ENCODE measurements at places on chromosomes 3 and 15.

GRCh38 chr3:19295208-19295607, 146.9 kb downstream of the KCNH8 start:
- H3K27me3 ChIP-seq: no peaks in the 10 kb centered on the region
- H3K27ac ChIP-seq: no peak overlapping the region
- DNase-seq: no peak
- no peaks in the 10 kb centered on the region for H3K36me3 ChIP-seq
- no peak overlapping the region for H3K4me3 ChIP-seq
- no peaks in the 10 kb centered on the region for H3K4me1 ChIP-seq

DNA sequence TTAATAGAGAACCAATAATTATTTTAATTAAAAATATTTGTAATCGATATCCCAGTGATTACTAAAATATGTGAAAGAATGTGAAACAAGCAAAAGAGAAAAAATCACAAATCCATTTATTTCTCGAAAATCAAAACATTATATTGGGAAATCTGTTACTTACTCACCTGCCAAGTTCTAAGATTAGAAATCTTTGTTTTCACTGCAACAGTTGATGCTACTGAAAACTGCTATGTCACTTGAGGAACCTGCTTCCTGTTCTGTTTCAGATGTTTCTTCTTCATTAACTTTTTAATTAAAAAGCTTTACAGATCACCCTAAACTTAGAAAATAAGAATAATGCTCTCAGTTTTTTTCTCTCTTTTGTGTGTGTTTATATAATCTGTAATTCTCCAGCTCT, 13.7 kb upstream of the DPH6 start:
- DNase-seq: no peak
- H3K4me3 ChIP-seq: no peak overlapping the region
- no peak overlapping the region for H3K27ac ChIP-seq
- peaks cover 3% of the 10 kb centered on the region for H3K36me3 ChIP-seq
- no peaks in the 10 kb centered on the region for H3K27me3 ChIP-seq
- no peaks in the 10 kb centered on the region for H3K4me1 ChIP-seq

- H3K4me1 ChIP-seq: no peaks in the 10 kb centered on the region
- H3K36me3 ChIP-seq: no peaks in the 10 kb centered on the region
- DNase-seq: no peak
- H3K27ac ChIP-seq: no peak overlapping the region
- no peak overlapping the region for H3K4me3 ChIP-seq
- peaks cover 26% of the 10 kb centered on the region for H3K27me3 ChIP-seq
Measured at GRCh38 chr3:134658555-134658954, 7.7 kb upstream of the KY start.

GRCh38 chr3:11720304-11720898, 76.7 kb upstream of the VGLL4 start:
- H3K4me3 ChIP-seq: peak overlapping the region; percentile 96
- DNase-seq: peak; percentile 20
- peaks cover 12% of the 10 kb centered on the region for H3K36me3 ChIP-seq
- peaks cover 25% of the 10 kb centered on the region for H3K4me1 ChIP-seq
- H3K27ac ChIP-seq: peak overlapping the region; percentile 87

DNA sequence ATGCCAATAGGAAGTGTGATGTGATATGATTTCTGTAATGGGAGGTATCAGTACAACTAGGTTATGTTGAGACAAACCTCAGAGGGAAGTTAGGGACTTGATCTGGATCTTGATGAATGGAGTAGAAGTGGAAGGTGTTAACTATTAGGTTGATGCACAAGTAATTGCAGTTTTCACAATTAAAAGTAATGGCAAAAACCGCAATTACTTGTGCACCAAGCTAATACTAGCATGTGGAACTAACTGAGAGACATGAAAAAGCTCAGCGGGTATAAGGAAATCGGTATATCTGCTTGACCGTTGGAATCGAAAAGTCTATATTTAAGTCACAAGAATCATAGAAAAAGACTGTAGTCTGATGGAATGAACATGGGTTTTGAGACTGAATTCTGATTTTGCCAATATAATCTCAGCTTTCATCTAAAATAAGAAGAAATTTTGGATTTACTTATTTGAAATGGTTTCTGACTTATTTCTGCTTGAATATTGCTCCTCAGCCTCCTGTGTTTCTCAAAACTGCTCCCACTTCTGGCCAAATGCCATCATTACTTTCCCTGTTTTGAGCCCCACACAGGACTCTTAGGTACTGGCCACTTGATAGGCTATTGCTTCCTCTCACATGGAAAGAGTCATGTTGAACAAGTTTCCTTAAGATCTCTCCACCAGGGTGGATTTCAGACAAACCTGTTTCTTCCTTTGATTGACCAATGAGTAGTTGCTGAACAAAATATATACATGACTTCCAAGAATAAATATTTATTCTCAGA, 271.5 kb upstream of the COL8A1 start:
- no peaks in the 10 kb centered on the region for H3K27me3 ChIP-seq
- H3K4me1 ChIP-seq: no peaks in the 10 kb centered on the region
- no peak overlapping the region for H3K27ac ChIP-seq
- H3K36me3 ChIP-seq: no peaks in the 10 kb centered on the region
- no peak for DNase-seq

- H3K36me3 ChIP-seq: peaks cover 20% of the 10 kb centered on the region
- H3K27ac ChIP-seq: peak overlapping the region; percentile 93
- H3K27me3 ChIP-seq: no peaks in the 10 kb centered on the region
- H3K4me1 ChIP-seq: peaks cover 18% of the 10 kb centered on the region
- no peak for DNase-seq
Measured at GRCh38 chr3:197713477-197713822, 23.3 kb downstream of the RUBCN start.

DNA sequence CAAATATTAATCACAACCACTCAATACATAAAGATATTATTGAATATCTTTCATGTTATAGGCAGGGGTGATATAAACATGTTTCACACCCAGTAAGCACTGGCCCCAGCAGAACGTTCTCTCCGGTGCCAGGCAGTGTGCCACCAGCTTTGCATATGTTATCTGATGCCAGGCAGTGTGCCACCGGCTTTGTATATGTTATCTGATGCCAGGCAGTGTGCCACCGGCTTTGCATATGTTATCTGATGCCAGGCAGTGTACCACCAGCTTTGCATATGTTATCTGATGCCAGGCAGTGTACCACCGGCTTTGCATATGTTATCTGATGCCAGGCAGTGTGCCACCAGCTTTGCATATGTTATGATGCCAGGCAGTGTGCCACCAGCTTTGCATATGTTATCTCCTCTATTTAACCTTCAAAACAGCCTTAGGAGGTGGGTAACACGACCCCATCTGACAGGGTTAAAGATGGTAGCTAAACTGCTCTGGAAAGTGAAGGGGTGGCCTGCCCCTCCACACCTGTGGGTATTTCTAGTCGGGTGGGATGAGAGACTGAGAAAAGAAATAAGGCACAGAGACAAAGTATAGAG, 6.9 kb downstream of the MUC20 start:
- no peak overlapping the region for H3K4me3 ChIP-seq
- peaks cover 26% of the 10 kb centered on the region for H3K27me3 ChIP-seq
- no peaks in the 10 kb centered on the region for H3K4me1 ChIP-seq
- no peak for DNase-seq
- H3K27ac ChIP-seq: no peak overlapping the region
- H3K36me3 ChIP-seq: peaks cover 6% of the 10 kb centered on the region

DNA sequence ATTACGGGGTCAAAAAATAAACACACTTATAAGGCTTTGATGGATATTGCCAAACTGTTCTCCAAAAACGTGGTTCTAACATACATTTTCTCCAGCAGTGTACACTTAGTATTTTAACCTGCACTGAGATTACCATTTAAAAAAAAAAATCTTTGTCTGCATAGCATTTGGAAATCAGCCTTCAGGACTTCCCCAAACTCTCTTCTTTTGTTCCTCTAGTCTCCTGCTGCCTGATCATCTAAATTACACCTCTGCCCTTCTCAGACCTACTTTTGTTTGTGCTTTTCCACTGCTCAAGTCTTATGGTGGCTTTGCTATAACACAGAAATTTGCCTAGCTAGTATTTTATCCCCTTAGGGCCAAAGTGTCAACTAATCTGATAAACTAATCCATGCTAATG, 3.8 kb downstream of the NCEH1 start:
- H3K4me3 ChIP-seq: no peak overlapping the region
- no peak overlapping the region for H3K27ac ChIP-seq
- H3K36me3 ChIP-seq: peaks cover 6% of the 10 kb centered on the region
- peaks cover 39% of the 10 kb centered on the region for H3K4me1 ChIP-seq
- no peaks in the 10 kb centered on the region for H3K27me3 ChIP-seq

DNA sequence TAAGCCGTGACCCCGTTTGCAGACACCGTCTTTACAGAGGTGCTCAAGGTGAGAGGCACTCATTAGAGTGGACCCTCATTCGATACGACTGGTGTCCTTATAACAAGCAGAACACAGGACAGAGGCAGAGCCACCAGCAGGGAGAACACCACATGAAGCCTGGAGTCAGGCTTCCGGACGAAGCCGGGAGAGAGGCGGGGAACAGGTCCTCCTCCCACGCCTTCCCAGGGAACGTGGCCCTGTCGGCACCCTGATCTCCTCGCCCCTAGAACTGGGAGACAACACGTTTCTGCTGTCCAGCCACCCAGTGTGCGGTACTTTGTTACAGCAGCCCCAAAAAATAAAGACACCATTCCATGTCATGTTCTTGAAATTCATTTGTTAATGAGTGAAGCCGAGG, 33.6 kb downstream of the ZDHHC19 start:
- H3K27ac ChIP-seq: no peak overlapping the region
- DNase-seq: no peak
- peaks cover 26% of the 10 kb centered on the region for H3K4me1 ChIP-seq
- no peaks in the 10 kb centered on the region for H3K27me3 ChIP-seq

GRCh38 chr3:66593978-66594377, 93.2 kb upstream of the LRIG1 start:
- DNase-seq: no peak
- H3K4me1 ChIP-seq: no peaks in the 10 kb centered on the region
- H3K27ac ChIP-seq: no peak overlapping the region
- H3K36me3 ChIP-seq: peaks cover 2% of the 10 kb centered on the region

DNA sequence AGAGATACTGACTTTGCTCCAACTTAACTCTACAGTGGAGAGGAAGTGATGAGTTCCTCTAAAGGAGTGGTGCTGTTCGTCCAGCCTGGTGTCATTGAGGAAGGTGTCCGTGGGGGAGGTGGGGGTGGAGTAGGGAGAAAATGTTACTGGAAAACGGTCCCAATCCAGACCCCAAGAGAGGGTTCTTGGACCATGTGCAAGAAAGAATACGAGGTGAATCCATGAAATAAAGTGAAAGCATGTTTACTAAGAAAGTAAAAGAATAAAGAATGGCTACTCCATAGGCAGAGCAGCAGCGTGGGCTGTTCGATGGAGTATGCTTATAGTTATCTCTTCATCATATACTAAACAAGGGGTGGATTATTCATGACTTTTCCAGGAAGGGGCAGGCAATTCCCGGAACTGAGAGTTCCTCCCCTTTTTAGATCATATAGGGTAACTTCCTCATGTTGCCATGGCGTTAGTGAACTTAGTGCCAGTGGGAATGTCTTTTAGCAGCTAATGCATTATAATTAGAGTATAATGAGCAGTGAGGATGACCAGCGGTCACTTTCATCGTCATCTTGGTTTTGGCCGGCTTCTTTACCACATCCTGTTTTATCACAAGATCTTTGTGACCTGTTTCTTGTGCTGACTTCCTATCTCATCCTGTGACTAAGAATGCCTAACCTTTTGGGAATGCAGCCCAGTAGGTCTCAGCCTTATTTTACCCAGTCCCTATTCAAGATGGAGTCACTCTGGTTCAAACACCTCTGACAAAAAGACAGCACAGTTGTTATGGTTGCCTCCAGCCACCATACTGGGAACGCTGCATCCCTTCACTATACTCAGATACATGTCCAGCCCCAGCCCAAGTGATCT, 38.6 kb downstream of the CLEC3B start:
- H3K4me3 ChIP-seq: no peak overlapping the region
- DNase-seq: no peak
- H3K27me3 ChIP-seq: peaks cover 34% of the 10 kb centered on the region
- H3K36me3 ChIP-seq: no peaks in the 10 kb centered on the region
- H3K27ac ChIP-seq: no peak overlapping the region

GRCh38 chr15:63718590-63719035, 115.1 kb downstream of the HERC1 start:
- peaks cover 8% of the 10 kb centered on the region for H3K4me1 ChIP-seq
- H3K36me3 ChIP-seq: peaks cover 47% of the 10 kb centered on the region
- no peaks in the 10 kb centered on the region for H3K27me3 ChIP-seq

DNA sequence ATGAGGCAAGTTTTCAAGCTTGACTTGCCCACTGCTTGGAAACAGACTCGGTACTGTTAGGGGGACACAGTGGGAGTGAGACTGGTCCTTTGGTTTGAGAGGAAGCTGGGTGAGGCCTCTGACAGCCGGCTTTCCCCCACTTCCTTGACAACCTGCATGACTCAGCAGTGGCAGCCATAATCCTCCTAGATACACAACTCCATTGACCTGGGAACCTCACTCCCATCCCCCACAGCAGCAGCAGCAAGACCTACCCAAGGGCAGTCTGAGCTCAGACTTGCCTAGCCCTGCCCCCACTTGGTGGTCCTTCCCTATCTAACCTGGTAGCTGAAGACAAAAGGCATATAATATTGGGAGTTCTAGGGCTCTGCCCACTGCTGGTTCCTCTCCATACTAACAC, 1043.5 kb upstream of the ALCAM start:
- H3K4me1 ChIP-seq: no peaks in the 10 kb centered on the region
- no peak for DNase-seq
- H3K4me3 ChIP-seq: no peak overlapping the region

DNA sequence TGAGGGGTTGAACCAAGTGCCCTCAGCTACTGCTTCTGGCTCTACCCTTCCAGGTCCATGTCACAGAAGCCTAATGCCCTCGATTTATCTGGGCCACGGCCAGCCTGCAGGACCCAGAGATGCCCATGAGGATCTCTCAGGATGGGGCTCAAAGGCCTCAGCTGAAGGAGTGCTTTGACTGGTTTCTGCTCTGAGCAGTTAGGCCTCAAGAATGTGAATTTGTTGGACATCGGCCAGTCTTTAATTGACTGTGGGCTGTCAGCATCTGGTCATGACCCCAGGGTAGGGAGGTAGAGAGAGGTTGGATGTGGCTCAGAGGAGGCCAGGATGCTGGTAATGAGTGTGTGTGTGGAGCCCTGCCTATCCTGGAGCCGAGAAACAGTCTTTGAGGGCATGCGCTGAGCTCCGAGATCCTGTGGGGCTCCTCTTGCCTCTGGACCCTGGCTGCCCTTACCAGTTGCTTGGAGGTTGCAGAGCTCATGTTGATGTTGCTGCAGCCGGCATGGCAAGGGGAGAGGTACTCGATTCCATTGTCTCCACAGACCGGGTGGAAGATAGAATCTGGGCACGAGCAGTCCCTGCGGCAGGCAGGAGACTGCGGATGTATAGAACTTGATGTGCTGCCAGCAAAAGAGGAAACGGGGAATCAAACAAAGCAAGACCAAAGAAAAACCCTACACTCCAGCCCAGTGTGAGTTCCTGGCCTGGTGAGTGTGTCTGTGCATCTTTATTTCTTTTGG, 49.1 kb upstream of the RAB6B start:
- no peak overlapping the region for H3K27ac ChIP-seq
- H3K4me3 ChIP-seq: no peak overlapping the region
- DNase-seq: no peak
- peaks cover 28% of the 10 kb centered on the region for H3K27me3 ChIP-seq

DNA sequence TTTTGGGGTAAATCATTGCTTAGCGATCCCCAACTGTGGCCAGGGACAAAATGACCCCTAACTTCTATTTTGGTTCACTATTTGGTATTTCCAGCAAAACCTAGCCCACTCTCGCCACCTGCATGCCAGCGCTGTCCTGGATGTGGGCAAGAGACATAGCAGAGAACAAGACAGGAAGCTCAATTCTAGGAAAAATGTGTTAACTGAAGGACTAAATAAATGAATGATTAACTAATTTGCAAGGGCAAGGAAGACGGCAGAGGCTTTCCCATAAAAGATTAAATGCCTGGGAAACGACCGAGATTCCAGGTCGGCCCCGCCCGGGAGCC, 408 bp downstream of the NICN1 start:
- H3K27me3 ChIP-seq: no peaks in the 10 kb centered on the region
- peaks cover 7% of the 10 kb centered on the region for H3K36me3 ChIP-seq
- H3K4me3 ChIP-seq: peak overlapping the region; percentile 90
- peak overlapping the region; percentile 96 for H3K27ac ChIP-seq
